ENCODE measurements at places on chromosomes 7 and 10. TPM values are rescaled to one million over a fixed set of nuclear protein-coding genes. Genes with fewer than 3 reads are reported as not detected.

TMEM176B gene
- 0.54 TPM for total RNA-seq

IKZF1 gene
- total RNA-seq, result 0.11 TPM

TRIM24 gene
- total RNA-seq, result 116 TPM

ANXA8L1 gene
- not detected for total RNA-seq

NPY gene
- not detected for total RNA-seq

AGR2 gene
- not detected for total RNA-seq

HOXA2 gene
- not detected for total RNA-seq

SPDYE18 gene
- total RNA-seq, result not detected

TMEM236 gene
- total RNA-seq, result 0.06 TPM
